ENCODE measurements at places on chromosomes 1 and 21.

GRCh38 chr1:102472520-102472919 is 475.8 kb upstream of the OLFM3 start:
- DNase-seq = no peak

DNA sequence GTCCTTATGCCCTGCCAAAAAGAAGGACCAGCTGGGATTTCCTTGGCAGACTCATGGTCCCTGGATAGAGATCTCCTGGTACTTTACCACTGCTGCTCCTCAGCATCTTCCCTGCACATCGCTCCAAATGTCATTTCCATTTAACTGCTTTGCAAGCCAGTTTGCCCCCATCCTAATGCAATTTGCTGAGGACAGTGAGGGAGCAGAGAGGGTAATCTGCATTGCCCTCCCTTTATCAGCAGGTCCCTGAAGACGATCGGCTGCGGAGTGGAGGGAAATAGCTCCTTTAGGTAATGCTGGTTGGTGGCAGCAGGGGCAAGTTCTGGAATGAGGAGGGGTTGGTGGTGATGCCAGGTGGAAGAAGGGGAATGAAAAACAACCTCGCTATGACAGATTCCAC is 2.7 kb downstream of the PLXNA2 start:
- DNase-seq = peak; percentile 52

- no peak for DNase-seq
Measured at GRCh38 chr1:151377150-151377884, 4.8 kb upstream of the SELENBP1 start.

DNA sequence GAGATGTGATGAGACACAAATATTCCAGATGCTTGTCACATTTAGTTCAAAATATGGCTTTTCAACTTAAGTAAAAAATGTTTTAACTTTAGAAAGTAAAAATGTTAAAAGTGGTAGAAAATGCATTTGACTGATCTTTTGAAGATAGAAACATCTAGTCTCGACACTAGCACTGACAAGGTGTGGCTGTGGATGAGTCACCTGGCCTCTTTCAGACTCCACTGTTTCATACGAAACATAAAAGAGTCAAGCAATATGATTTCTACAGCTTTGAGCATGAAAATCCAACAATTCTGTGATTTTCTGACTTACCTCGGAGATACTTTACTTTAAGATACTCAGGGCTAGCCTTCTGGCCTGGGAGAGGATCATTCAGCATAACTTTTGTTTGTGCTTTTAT is 47.7 kb downstream of the TTC13 start:
- no peak for DNase-seq

DNA sequence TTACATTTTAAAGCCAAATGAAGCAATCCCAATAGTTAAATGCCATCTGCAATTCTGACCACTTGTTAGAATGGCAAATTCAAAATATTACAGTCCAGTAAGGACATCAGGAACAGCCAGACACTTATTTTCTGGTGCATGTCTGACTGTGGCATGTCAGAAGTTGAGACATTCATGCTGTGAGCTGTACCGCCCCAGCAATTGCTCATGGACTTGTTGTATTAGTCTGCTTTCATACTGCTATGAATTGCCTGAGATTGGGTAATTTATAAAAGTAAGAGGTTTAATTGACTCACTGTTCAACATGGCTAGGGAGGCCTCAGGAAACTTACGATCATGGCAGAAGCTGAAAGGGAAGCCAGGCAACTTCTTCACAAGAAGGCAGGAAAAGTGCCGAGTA is 19.1 kb downstream of the DDAH1 start:
- no peak for DNase-seq

GRCh38 chr1:65207317-65207716 is 59.3 kb downstream of the AK4 start:
- no peak for DNase-seq

DNA sequence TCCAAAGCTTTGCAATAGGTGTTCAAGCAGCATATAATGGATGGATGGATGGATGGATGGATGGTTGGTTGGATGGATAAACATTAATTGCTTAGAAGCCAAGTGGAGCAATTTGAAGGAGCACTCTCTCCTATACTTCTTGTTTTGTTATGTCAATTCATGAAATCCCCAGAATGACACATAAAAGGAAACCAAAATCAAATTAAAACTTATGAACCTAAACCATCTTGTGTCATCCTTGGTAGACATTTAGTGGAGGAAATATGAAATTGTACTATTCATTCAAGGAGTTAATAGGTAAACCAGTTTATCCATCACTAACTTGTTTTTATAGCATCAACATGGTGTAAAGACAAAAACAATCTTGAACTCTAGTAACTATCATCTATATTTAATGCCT is 122.5 kb downstream of the NR5A2 start:
- no peak for DNase-seq

DNA sequence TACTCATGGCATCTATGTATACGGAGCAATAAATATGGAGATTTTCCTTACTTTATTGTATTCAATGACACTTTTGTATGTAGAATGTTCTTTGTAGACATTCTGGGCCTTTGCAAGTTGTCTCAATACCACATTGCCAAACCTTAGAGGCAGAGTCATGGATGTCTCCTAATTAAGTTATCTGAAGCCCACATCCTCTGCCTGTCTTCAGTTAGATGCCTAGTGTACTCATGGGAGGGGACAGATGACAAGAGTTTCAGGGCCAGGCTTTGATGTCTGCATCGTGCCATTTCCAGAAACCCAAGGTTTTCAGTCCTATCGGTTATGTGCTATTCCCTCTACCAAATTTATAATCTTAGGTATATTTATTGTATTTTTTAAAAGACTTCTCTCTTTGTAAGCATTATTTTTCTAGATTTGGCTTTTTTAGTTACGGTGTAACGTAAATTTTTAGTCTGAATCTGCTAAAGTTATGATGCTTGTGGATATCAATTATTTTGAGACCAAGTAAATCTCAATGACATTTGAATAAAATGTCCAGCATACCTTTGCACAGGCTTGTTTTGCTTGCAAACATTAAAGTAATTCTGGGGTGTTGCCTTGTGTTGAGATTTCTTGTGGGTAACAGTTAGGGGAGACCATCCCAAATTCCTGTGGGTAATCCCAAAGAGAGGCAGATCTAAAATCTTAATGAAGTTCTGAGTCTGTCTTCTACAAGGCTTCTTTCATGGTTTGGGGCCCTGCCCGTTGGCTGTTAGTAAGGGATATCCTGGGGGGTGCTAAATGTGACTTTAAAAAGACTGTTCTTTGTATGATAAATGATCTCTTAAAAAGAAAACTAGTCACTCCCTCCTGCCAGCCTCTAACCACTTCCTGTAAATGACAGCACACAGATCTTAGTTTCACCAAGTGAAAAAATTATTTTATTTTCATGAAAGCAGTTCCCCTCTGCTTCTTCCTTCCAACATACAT is 8.0 kb upstream of the MACF1 start:
- DNase-seq = no peak

- DNase-seq = peak; percentile 92
Measured at GRCh38 chr1:223556414-223557129, 108.9 kb downstream of the CAPN8 start.

DNA sequence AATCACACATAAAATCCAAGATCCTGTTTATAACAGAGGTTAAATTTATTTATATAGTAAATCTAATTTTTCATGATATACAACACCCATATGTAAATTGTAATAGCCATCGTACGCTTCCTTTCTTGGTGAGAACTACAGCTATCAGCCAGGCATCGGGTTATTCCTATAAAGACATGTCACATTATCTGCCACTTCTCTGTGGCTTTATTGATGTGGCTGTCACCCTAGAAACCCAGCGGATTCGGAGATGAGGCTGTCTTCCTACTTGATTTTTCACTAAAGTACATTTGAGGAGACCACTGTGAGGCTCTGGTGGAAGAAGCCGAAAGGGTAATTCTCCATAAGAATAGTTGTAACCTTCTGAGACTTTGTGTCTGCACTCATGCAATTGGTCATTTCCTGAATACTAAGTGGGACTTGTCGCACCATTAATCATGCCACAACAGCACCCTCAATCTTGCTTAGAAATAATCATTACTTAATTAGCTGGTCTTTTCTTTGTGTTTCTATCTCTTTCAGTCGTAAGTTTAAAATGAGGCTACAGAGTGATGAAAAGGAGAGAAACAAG is 106.0 kb downstream of the NTNG1 start:
- no peak for DNase-seq

- no peak for DNase-seq
Measured at GRCh38 chr1:168974611-168975010, 131.9 kb upstream of the ATP1B1 start.

- no peak for DNase-seq
Measured at GRCh38 chr21:44467859-44468195, 12.5 kb downstream of the LRRC3 start.

DNA sequence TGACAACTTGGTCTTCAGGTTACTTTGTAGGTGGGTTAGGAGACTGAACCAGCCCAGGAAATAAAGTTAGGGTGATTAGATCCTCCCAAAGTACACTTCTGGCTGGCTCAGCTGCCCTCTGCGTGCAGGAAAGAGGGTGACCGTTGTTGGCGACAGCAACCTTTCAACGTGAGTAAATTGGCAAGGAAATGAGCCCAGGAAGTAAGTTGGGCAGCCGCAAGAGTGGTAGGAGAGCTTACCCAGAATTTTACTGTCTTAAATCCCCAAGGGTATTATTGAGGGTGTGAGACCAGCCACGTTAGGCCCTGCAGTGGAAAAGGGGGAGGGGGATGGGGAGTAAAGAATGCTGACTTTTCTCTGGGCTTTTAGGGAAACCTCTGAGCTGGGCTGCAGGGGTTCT is 1.6 kb downstream of the TENT5C start:
- DNase-seq = peak; percentile 68

DNA sequence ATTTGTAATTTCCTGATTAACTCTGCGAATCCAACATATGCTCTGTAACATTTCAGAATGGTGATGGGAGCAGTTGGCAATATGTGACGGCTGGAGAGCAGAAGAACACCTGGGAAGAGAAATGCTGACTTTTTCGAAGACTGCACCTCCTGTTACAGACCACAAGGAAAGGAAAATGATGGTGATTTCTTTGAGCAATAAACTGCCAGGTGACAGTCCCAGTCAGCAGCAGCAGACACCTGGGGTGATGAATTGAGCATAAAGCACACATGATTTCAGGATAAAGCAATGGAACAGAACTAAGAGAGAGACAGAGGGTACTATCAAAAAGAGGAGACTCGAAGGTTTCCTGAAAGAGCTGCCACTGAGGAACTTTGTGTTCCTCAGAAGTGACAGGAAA is 528.6 kb downstream of the NEGR1 start:
- DNase-seq = no peak

DNA sequence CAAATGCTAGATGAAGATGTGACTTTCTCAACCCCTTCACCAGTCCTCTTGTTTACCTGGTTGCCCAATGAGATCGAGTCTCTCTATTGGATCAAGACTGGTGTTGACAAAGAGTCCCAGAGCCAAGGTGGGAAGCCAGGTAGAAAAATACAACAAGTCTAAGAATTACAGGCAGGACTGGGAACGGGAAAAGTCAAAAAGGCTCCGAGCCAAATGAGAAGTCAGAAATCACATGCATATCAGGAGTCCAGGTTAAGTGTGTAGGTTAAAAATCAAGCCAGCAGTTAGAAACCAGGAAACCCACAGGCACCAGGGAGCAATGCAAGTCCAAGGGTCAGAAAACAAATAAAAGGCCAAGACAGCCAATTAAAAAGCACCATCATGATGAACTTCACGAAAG is 27.4 kb upstream of the DUSP23 start:
- DNase-seq = no peak

DNA sequence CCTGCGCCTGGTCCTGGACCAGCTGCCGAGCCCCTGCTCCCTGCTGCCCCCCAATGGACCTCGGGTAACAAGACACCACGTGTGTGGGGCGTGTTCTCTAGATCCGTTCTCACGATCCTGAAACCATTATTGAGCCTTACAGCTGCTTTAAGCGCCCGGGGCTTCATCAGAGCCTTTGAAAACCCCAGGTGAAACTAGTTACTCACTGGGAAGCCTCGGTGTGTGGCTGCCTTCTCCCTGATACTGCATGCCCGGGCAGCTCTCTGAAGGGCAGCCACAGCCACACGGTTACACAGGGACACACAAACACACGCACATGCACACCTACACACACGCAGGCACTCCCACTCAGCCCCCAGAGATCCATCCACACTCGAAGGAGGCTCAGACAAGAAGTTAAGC is 5.3 kb downstream of the HES2 start:
- peak; percentile 90 for DNase-seq

DNA sequence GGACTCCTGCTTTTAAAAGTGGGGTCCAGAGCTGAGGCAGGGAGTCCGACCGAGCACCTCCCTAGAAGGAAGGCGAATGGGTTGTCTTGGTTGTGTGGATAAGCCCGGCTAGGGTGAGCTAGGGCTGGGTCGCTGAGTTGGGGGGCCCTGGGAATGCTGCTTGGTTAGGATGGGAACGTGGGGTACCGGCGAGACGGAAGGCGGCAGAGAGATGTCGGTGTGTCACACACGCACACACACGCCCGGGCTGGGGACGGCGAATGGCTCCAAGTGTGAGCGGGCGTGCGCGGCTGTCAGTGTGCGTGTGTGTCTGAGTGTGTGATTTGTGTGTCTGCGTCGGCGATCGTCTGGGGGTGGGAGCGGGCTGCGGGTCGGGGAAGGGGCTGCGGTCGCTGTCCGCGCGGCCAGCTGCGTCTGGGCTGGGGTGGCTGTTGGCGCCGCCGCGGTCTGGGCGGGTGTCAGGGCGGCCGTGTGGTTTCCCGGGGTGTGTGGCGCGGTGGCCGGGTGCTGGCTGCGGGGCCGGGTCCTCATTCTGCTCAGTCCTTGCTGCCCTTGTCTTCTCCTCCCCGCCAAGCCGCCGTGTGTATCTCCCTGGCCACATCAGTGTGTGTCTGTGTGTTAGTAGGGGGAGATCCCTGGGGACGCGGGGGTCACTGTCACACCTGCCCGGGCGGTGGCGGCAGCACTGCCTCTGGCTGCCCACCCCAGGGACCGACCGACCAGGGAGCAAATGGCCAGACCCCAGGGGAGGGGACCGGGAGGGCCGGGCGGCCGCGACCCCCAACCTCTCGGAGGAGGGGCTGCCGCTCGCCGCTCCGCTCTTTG is 1.1 kb downstream of the EFNA3 start:
- DNase-seq = peak; percentile 74

DNA sequence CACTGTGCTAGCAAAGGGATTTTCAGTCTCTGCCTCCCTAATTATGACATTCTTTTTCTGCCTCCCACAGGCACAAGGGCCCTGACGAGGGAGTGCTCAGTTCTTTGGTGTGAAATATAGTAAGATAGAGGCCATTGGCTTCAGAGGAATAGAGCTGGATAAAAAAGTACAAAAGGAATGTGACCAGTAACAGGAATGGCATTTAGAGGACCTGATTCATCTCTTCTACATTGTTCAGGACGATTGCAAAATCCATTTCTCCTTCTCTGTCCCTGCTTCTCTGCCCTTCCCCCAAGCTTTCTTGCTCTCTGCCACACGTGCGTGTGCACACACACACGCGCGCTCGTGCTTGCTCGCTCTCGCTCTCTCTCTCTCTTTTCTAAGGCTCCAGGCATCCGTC is 668.2 kb downstream of the KIF26B start:
- no peak for DNase-seq

All from endodermal cell (in vitro differentiated cells).